Inflammatory macrophage treated with lipopolysaccharide for 4 hours (primary cell): ENCODE measurements at places on chromosomes 6 and 20.

GRCh38 chr6:148885136-148885865, 138.5 kb downstream of the UST start:
- no peak for DNase-seq

DNA sequence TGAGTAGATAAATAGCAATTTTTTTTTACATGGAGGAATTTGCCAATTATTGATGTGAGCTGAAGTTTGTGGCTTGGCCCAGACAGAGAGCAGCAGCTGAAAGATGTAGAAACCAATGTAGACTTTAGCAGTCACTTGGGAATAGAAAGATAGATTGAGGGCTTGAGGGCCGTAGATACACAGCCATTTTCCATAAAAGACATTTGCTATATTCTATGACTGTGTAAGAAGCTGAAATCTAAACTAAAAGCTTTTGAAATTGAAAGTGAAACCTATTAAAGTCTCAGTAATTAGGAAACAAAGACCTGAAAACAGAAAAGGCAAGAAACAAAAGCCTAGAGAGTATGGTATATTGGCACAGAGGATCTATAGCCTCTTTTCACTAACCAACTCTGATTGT, 332.7 kb downstream of the CENPW start:
- DNase-seq = peak; percentile 2

- no peak for DNase-seq
Observed at GRCh38 chr6:168387426-168387825, 53.6 kb upstream of the SMOC2 start.

GRCh38 chr6:156098839-156099238, 643.2 kb upstream of the NOX3 start:
- no peak for DNase-seq

GRCh38 chr6:582370-582769, 74.5 kb downstream of the HUS1B start:
- DNase-seq = no peak
